ENCODE measurements at places on chromosomes 7 and 10.

DNA sequence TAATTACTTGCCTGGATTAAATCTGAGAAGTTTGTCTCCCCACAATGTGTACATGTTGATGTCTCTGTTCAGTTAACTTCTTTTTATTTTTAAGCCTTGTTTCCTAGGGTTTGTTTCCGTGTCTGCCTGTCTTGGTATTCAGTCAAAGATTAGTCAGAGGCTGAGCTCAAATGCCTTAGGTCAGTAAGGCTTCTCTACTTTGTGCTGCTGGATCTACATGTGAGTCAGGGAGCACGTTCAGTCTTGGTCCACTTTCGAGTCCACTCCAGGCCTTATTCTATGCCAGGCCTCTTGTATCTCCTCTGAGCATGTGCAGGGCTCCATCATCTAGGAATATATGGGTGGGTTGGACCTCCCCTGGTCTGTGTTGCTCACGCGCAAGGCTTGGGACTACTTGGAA, 93.3 kb upstream of the FZD8 start:
- no peak for DNase-seq

DNA sequence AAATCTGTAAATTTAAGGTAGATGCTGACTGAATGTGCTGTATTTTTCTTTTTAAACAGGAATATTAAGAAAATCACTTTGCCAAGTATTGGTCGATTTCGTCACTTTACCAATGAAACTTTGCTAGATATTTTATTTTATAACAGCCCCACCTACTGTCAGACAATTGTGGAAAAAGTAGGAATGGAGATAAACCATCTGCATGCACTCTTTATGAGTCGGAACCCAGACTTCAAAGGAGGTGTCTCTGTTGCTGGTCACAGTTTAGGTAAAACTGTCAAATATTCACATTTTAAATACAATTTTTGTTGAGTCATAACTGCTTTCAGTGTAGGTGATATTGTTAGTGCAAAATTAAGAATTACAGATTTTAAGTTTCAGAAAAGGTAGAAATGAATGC, 25.2 kb downstream of the SEC23IP start:
- no peak for DNase-seq

DNA sequence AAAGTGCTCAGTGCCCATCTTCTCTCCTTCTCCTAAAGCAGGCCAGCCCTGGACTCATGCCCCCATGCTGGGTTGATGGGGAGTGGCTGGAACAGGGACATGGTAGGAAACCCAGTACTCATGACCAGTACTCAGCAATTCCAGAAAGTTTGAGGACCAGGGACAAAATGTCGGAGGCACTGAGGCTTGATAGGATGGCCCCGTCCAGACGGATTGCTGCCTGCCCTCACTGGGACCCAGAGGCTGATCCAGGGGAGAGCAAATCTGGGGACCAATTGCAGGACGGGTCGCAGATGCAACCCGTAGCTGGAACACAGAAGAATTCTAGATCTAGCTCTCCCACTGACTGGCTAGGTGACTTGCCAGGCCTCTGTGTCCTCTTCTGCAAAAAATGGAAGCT, 5.1 kb downstream of the ZCCHC24 start:
- no peak for DNase-seq

GRCh38 chr7:157003756-157004520, 6.5 kb downstream of the MNX1 start:
- no peak for DNase-seq

- no peak for DNase-seq
Measured at GRCh38 chr10:42951486-42952251, 125.2 kb upstream of the RET start.

DNA sequence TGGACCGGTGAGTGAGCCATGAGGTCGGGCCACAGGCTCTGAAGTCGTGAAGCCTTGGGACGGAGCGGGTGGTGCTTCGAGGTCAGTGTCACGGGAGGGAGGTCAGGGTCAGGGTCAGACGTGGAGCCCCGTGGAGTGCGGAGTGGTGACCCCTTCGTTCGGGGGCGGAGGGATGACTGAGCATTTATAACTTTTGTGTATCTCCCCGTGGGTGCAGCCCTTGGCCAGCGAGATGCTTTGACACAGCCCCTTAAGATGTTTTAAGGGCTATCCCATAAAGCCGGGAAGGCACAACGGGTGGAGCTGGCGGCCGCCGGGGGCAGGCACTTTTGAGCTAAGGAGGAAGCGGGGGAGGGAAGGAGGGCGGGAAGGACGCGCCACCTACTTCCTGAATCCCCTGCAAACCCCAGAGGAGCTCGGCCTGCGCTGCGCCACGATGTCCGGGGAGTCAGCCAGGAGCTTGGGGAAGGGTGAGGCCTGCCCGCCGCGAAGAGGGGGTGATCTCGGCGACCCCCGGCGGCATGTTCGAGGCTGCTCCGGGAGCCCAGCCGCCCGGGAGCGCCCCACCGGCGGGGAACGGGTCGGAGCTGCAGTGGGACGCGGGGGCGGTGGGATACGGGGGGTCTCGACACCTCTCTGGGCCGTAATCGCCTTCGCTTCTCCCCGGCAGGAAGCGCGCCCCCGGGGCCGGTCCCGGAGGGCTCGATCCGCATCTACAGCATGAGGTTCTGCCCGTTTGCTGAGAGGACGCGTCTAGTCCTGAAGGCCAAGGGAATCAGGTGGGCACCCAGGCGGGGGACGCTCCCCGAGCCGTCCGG, at the start of gene GSTO1:
TSS of gene GSTO1 (plus strand) at position 400 of the 818 bp plus-strand sequence. CDS start at position 437, 37 bp downstream.
- no peak for DNase-seq

DNA sequence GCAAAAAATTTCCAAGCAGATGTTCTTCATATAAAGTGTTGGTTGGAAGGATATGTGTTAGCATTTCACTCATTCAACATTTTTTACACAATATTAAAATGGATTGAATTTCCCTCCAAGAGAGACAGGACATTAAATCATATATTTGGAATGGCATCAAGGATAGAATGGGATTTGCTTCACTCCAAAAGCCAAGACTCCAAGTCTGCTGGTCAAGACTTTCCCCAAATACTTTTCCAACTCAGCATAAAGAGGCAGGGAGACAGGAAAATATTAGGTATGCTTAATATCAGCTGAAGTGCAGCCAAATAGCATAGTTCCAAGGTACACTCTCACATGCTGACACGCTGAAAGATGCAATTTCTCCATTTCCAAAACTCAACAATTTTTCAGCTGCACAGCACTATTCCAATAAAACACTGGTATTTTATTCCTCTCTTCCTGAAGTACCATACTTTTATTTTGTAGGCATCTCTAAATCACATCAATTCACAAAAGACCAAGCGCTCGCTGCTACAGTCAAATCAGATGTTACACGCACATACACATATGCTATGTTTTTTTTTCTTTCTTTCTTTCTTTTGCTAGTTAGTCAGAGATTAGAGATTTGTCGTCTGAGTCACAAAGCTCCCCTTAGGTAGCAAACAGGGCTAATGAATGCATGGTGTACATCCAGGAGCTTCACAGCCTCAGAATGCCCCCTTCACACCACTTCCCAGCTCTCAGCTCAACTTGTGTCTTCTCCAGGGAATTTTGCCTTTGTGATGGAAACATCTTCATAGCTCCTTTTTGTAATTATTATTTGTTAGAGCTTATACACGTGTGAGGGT, 1033.8 kb upstream of the AUTS2 start:
- no peak for DNase-seq

- DNase-seq, result no peak
Measured at GRCh38 chr7:46534664-46535588, 613.9 kb upstream of the IGFBP3 start.

DNA sequence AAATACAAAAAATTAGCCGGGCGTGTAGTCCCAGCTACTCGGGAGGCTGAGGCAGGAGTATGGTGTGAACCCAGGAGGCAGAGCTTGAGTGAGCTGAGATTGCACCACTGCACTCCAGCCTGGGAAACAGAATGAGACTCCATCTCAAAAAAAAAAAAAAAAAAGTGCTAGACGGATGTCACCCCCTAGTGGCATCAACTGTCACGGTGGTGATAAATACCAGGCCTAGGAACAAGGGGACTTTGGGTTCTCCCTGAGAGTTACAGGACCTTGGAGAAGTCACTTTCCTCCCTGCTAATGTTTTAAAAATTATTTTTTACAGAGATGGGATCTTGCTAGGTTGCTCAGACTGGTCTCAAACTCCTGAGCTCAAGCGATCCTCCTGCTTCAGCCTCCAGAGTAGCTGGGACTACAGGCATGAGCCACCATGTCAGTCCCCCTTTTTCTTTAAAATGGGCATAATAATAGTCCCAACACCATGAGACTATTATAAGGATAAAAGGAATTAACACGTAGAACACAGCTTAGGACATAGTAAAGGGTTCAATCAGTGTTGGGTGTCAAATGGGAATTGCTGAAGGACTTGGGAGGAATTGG, 2.6 kb upstream of the TMEM130 start:
- no peak for DNase-seq

DNA sequence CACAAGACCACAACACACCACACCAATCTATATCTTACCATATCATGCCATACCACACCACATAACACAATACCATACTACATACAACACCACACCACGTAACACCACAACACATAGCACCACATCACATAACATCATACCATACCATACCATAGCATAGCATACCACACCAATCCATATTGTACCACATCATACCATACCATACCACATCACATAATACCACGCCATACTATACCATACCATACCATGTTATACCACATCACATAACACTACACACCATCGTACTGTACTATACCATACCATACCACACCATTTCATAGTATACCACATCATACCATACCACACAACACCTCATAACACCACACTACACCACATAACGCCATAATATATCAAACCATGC, 335.2 kb upstream of the VWC2 start:
- no peak for DNase-seq

GRCh38 chr7:50868426-50869100, 85.9 kb upstream of the GRB10 start:
- DNase-seq, result no peak

DNA sequence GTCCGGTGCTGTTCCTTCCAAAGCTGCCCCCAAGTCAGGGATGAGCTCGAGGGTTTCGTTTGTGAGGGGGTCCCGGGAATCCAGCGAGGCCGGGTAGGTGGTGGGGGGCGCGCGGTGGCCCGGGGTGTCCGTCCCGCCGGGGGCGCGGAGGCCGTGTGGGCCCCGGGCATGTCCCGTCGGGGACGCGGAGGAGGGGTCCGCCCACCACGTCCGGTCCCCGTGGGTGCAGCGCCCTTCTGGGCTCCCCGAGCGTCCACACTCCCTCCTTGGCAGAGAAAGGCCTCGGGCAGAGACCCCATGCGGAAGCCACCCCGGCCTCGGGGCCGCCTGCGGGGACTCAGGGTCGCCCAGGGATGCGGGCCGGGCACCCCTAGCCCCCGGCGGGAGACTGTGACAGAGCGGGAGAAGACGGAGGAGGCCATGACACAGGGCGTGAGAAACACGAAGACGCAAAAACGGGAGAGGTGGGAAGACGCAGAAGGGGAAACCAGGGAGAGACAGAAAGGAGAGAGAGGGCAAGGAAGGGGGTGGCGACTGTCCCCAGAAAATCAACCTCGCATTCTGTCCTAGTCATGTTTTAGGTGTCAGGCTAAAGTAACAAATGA, 640 bp upstream of the ZNF425 start:
- peak; percentile 26 for DNase-seq

DNA sequence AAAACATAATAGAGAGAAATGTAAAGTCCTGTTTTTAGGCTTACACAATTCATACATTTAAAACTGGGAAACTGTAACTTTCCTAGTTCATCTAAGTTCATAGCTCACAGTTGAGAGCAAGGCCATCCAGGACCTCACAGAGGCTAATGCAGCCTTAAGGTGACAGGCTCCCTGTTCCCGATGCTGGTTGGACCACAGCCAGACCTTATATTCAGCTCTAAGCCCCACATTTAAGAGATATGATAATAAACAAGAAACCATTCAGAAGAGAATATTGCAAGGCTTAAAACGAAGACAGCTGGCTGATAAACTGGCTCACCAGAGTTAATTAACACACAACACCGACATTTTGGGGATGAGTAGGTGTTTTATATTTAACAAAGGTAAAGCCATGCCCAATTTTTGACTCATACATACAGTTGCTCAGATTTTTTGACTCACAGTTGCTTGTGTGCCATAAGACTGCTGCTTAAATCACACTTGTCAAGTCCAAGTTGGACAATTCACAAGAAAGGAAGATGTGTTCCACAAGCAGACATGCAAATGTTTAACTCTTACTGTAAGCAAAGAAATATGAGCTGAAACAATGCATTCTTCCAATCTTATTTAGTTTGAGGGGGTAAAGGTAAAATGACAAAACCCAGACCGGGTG, 41.1 kb upstream of the TMEM213 start:
- DNase-seq, result no peak

DNA sequence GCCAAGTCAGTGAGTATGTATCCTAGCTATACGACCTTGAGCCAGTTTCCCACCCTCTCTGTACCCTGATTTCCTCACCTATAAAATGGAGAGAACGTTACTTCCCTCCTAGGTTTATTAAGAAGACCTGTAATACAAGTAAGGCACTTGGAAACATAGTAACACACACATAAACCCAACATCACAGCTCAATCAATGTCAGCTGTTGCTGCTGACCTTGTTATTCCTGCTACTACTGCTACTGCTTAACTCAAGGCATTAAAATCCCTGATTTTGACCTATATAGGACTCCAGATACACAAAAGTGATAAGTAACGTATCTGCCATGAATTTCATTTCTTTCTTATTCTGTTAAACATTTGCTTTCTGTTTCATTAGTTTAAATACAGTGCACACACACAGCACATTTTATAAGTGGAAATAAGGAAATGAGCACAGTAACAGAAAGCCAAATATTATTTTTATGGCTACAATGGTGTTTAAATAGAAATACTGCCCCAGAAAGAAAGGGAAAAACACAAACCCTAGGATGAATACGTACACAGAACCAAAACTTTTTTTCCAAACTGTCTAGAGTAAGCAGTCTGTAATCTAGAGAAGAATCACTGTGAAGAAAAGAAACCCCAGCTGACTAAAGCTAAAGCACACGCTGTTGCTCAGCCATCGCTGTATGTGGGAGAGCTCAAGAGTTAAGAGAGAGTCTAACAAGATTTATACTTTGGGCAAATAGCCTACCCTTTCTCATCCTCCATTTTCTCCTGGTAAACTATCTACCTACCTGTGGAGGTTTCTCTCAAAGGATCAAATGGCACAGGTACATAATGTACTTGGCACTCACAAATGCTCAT, 19.0 kb downstream of the NAPEPLD start:
- no peak for DNase-seq

DNA sequence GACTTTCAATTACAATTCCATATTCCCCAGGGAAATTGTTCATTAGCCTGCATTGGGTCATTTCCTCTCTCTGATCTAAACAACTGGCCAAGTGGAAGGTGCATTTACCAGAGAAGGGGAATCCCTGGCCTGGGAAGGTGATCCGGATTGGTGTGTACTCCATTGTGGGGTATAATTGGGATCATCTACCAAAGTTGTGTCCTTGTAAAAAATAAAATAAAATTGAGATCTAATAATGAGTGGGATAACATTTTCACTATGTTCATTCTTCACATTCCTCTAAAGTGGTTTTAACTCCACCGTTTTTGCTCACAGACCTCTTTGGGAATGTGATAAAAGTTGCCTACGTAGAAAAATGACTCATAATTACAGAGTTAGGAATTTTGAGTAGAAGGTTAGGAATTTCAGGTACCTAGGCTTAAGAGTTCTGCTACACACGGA, 22.8 kb downstream of the ARL5B start:
- DNase-seq, result no peak

Measured in stimulated activated CD8-positive, alpha-beta memory T cell treated with anti-CD3 and anti-CD28 coated beads, Interleukin-4, amount 100 ng/mL, for 1 hour (primary cell).